ENCODE measurements at places on chromosomes 4 and X. TPM values are rescaled to one million over a fixed set of nuclear protein-coding genes. Genes with fewer than 3 reads are reported as not detected.

The ARSJ gene
- total RNA-seq = 22.9 TPM

The PABPC4L gene
- total RNA-seq = 1.5 TPM

The NPY5R gene
- total RNA-seq = not detected

The TMPRSS11B gene
- total RNA-seq = not detected

The SLC7A11 gene
- total RNA-seq = 69.1 TPM

The P2RY8 gene
- total RNA-seq = not detected

The SYN1 gene
- 0.18 TPM for total RNA-seq

The ART3 gene
- total RNA-seq = 0.09 TPM

The TMPRSS11D gene
- total RNA-seq = not detected

The MID1IP1 gene
- total RNA-seq = 51.8 TPM

The FAM236A gene
- total RNA-seq = not detected

The TAF7L gene
- total RNA-seq = 0.43 TPM

The RIBC1 gene
- total RNA-seq = 0.74 TPM

The RNF175 gene
- total RNA-seq = not detected

The CHIC1 gene
- 7.5 TPM for total RNA-seq

The SMIM10 gene
- 7.8 TPM for total RNA-seq

The SLC6A14 gene
- under 0.01 TPM for total RNA-seq

The EGF gene
- 0.43 TPM for total RNA-seq

The CT55 gene
- not detected for total RNA-seq

The PLXNB3 gene
- 1.3 TPM for total RNA-seq

The TAF1 gene
- total RNA-seq = 35.7 TPM

The STATH gene
- total RNA-seq = not detected

The CXCL6 gene
- 66.7 TPM for total RNA-seq

The IL13RA1 gene
- total RNA-seq = 56.0 TPM

The NCAPG gene
- total RNA-seq = 2.6 TPM

The NPY2R gene
- not detected for total RNA-seq

The MID1 gene
- total RNA-seq = 9.1 TPM

The NWD2 gene
- total RNA-seq = not detected

The S100P gene
- total RNA-seq = 0.18 TPM

The ZNF157 gene
- total RNA-seq = not detected

The PRRG1 gene
- total RNA-seq = 11.1 TPM

The TMPRSS11A gene
- not detected for total RNA-seq

The MORC4 gene
- total RNA-seq = 48.5 TPM

The SOWAHD gene
- 0.43 TPM for total RNA-seq

The LIMCH1 gene
- 16.5 TPM for total RNA-seq

The RHOXF1 gene
- not detected for total RNA-seq

The RTL9 gene
- total RNA-seq = 0.14 TPM

The RHOXF2 gene
- not detected for total RNA-seq

The DNAAF6 gene
- not detected for total RNA-seq

The TXK gene
- not detected for total RNA-seq

The RNF128 gene
- 5.7 TPM for total RNA-seq

The NDST3 gene
- total RNA-seq = not detected

The DGAT2L6 gene
- not detected for total RNA-seq

The YY2 gene
- total RNA-seq = 1.00 TPM

The SPANXN3 gene
- not detected for total RNA-seq
